ENCODE measurements at places on chromosomes 1 and 21.

GRCh38 chr1:154334079-154335024 is 9.0 kb downstream of the ATP8B2 start:
- no peak for DNase-seq

DNA sequence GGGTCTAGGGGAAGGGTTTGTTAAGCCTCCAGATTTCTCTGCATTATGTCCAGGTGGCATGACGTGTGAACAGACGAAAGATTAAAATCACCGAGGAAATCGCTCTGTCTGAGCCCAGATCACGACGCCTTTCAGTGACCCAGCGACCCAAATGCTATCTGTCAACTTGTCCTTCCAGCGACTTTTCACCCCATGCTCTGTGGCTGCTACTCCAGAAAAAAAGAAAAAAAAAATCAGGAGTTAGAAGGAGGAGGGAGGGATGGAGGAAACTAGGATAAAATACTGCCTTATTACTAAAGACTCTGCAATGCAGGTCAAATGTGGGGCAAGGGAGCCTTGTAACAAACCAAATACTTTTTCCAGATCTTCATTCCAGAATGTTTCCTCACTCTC is 352.0 kb downstream of the NUF2 start:
- DNase-seq = no peak

GRCh38 chr1:16717336-16718098 is 22.8 kb upstream of the RNU1-4 start:
- no peak for DNase-seq

- no peak for DNase-seq
Measured at GRCh38 chr1:56411484-56412180, 167.7 kb downstream of the PLPP3 start.

DNA sequence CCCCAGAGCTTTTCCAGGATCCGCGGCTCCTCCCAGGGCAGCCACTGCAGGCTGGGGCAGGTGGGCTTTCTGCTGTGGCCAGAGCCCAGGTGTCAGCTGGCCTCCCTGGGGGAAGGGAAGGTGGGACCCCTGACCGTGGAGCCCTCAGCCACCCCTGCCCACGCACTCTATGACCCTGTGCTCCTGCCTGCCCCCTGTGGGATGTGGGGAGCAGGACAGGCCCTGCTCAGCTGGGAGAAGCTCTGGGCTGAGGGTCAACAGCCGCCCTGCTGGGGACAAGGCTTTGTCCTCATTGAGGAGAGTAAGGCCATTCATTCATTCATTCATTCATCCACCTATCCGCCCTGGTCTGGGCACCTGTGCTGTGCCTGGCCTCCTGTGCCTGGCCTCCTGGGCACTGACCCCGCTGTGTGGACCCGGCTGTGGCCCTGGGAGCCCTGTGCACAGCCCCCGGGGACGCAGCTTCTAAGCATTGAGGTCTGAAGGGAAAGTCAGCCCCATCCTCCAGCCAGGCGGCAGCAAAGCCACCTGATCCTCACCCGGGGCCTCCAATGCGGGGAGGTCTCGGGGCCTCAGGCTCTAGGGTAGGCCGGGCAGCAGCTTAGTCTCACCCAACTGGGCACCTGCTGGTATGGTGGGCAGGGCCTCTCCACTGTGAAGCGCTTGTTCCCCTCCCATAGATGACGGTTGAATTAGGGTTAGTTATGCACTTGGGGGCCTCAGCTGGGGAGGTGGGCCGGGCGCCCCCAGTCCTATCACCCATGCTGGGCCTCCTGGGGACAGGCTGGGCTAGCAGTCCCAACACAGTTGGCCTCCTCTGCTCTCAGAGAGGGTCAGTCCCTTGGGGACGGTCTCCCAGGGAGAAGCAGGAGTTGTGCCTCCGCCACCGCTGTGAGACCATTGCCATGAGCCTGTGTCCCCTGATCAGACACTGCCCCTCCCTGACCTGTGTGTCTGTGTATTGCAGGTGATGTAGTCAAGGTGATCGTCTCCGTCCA is 6.0 kb downstream of the TNFRSF14 start:
- no peak for DNase-seq

DNA sequence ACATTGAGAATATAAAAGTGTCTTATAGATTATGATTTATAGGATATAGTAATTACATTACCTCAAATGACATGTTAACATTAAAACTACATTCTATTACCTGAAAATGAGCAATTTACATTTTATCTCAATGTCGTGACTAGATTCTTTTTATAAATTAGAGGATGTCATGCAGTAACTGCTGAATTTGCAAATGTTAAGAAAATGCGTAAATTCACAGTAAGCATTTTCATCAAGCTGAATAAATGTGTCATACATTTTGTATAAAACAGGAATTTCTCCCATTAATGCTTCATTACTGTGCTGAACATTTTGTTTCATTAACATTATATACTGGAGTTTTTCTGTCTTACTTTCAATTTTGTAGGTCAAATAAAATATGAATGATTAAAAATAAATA is 1460.7 kb upstream of the B3GALT2 start:
- no peak for DNase-seq

DNA sequence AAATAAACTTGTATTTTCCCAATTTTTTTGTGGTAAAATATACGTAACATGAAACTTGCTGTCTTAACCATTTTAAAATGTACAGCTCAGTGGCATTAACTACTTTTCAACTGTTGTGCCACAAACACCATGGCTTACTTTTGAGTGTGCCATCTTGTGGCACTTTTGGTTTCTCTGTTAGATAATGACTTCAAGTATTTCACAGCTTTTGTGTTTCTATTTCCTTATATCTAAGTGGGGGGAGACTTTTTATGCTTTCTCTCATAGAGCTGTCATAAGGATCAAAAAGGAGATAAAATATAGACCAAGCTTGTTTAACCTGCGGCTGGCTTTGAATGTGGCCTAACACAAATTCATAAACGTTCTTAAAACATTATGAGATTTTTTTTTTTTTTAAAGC is 44.3 kb downstream of the CDC14A start:
- DNase-seq = no peak

Measured in stimulated activated CD8-positive, alpha-beta memory T cell treated with anti-CD3 and anti-CD28 coated beads, Interleukin-4, amount 100 ng/mL, for 1 hour (primary cell).